ENCODE measurements at places on chromosomes 3 and 15.

DNA sequence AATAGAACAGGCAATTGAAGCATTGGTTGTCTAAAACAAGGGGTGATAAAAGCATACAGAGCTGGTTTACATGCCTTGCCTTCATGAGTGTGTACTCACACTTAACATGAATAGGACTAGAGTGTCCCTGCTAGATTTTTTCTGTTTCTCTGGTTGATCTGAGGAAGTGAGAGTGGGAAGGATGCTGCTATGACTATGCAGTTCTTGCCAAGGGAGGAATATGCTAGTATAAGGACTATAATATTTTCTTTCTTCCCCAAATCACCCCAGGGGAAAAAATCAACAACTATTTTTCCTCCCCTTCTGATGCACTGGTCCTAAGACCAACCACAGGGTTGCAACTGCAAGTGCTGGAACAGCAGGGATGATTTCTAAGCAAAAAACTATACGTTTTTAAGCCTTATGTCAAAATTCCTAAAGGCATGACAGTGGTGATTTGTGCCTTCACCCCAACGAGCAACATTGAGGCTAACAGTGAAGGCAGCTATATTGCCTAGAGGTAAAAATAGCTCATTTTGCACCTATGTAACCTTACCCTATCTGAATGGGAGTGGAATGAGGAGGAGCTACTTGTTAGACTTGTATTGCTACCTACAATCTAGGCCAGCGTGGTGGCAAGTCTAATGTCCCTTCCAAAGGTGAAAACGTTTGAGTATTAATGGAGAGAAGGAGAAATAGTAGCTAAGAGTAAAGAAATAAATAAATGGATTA is 33.5 kb upstream of the USP8 start:
- peak; percentile 74 for DNase-seq

DNA sequence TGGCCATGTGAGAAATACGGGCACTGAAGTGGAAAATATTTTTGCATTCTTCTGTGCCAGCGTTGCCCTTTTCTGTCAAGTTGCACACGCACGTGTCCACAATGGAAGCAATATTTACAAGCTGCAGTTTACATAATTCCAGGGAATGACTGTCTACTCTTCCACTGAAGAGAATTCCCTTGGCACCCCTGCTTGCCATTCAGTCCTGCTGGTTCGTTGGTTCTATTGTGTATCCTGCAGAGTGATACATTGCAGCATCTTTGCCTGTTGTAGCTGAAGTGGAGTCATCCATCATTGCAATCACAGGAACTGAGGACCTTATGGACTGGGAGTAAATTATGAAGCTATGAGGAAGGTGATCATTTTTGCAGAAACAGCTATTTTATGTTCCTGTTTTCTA is 759.4 kb downstream of the ROBO2 start:
- DNase-seq: no peak

GRCh38 chr3:9214599-9214998 is 34.8 kb downstream of the SRGAP3 start:
- no peak for DNase-seq

DNA sequence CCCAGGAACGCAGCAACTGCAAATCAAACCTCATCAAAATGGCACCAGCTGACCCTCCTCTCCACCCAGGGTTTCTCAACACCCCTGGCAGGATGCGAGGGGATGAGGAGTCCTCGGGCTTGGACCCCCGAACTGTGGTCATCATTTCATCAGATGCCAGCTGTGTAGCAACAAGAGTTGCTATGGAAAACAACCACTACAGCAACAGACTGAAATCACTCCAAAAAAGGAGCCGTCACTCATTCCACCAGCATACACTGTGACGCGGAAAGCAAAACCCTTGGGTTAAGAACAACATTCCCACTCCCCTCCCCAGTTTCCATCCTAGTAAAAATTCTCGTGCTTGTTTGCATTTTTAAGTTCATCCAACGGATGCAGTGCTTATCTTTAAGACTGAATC is 40.1 kb downstream of the VGLL4 start:
- DNase-seq: no peak

GRCh38 chr3:39126532-39127071 is 19.1 kb downstream of the TTC21A start:
- peak; percentile 47 for DNase-seq

DNA sequence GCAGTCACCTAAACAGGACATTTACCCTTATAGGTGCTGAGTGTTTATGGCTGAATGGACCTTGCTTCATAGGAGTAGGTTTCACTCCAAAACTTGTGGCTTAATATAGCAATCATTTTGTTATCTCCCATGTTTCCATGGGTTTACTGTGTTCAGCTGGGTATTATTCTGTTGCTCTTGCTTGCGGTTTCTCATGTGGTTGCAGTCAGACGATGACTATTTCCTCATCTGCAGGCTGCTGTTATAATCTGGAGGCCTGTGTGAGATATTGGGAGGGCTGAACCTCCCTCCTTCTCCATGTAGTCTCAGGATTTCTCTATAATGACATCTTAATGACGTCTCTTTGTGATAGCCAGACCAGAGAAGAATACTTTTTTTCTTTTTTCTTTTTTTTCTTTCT is 98.1 kb downstream of the ZPLD1 start:
- DNase-seq: peak; percentile 50
